AG09319 (cell line): ENCODE measurements at places on chromosomes 7 and 10.

DNA sequence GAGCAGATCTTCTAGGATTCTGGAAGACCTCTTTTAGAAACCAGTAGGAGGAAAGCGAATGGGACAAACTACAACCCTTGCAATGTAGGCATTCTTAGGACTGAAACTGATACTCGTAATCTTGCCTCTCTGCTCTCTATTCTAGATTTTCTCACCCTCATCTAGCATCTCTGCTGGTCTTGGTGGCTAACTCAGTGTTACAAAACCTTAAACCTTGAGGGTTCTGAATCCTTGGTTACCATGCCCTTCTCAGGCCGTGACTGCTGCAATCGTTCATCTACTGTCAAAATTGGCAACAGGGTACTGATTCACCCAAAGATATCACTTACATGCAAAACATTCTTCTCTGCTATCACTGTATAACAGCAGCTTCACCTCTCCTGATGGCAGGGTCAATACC is 55.2 kb downstream of the SAMD9 start:
- DNase-seq = no peak

GRCh38 chr7:142389544-142389943 is 131.7 kb upstream of the PRSS58 start:
- no peak for DNase-seq

DNA sequence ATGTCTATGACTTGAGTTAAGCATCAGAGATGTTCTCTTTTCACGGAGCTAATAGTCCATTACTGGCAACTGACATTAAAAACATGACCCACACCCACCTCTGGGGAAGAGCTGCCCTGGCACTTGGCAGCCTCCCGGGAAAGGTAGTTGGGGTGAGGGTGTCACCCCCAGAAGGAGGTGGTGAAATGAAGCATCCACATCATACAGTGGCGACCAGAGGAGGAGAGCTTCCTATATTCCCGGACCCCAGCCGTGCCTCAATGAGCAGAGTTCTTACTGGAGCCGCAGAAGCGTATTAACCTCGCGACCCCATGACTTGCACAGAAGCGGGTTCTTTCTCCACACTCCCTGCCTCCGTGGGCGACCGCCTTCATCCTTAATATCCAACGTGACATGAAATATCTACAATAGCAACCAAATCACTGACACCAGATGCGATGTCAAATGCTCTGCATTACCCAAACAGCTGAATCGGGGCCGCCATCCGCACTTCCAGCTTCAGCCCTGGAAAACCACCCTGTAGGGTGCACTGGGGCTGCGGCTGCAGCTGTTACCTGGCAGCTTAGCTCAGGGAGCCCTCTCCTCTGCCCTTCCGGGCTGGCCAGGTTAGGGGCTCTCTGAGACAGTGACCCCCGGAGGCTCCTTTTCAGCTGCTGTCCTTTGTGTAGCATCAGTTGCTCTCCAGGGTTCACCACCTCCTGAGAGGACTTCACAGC is 103.1 kb upstream of the PARD3 start:
- DNase-seq = no peak

DNA sequence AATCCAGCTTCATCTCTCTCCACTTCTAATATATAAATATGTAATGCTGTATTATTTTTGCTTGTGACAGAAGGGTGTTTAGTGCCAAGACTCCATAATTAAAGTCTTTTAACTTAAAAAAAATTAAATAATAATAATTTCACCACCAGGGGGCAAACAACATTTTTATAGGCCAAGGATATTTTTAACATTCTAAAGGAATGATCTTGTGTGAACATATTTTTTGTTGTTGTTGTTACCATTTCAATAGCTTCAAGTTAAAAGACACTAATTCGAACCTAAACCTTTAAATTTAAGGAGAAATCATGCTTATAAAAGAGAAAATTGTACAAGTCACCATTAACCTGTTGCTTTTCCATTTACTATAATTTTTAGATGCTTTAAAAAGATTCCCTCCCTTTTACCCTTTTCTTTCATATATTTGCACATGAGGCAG is 7.5 kb upstream of the DNAJC1 start:
- DNase-seq = no peak

DNA sequence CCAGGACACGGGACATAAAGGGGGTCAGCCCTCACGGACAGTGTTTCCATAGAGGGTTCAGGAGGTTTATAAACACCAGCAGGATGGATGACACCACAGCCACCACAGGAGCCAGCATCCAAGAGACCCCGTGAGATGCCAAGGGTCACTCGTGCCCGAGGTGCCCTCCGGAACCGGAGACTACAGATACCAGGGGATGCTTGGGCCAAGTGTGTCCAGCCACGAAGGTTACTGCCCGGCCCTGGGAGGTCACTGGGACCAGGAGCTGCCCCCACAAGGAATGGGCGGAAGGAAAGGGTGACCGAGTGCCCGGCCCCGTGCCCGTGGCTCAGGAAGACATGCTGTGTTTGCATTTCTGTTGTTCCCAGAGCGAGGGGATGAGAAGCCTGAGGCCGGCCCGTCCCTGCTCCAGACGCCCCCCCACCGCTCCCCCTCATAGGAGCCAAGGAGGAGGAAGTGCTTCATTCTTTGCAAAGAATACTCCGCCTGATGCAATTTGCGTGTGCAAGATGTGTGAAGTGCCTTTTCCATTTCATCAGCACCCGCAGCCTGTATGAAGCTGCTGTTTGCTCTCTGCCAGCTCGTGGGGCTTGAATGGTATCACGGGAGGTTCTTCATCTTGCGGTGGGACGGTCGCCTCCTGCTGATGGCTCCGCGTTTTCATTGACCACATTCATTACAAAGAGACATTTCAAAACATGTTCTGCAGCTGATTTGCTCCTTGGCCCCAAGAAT is 176.4 kb downstream of the ELFN1 start:
- no peak for DNase-seq
